Thyroid gland (tissue), 4 donors: ENCODE measurements at places on chromosomes 2 and 18. TPM values are rescaled to one million over a fixed set of nuclear protein-coding genes. Genes with fewer than 3 reads are reported as not detected.
A peak's percentile ranks its signal among the peaks of the same experiment; 100 is the strongest.

DNA sequence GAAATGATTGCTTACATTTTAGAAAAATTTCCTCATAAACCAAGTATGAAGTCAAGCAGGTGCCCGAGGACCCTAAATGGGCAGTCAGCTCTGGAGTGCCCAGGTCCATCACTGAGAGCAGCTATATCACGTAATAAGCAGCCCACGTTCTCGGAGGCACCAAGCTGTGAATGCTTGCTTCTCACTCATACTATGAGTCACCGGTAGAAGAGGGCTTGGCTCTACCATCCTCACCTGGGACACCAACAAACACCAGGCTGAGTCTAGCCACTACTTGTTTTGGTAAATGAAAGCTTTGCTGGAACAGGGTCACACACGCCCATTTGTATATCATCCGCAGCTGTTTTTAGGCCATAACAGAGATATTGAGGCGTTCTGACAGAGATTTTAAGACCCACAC lies 207.5 kb downstream of the SEPTIN10 start:
- no peaks in the 10 kb centered on the region for H3K4me1 ChIP-seq
- no peaks in the 10 kb centered on the region for H3K36me3 ChIP-seq
- DNase-seq, result no peak
- H3K4me3 ChIP-seq, result no peak overlapping the region
- no peaks in the 10 kb centered on the region for H3K27me3 ChIP-seq

GRCh38 chr2:9065901-9066300 lies 62.4 kb upstream of the MBOAT2 start:
- H3K4me3 ChIP-seq, result no peak overlapping the region
- H3K4me1 ChIP-seq, result no peaks in the 10 kb centered on the region
- H3K27me3 ChIP-seq, result no peaks in the 10 kb centered on the region
- DNase-seq, result no peak
- no peaks in the 10 kb centered on the region for H3K36me3 ChIP-seq

DNA sequence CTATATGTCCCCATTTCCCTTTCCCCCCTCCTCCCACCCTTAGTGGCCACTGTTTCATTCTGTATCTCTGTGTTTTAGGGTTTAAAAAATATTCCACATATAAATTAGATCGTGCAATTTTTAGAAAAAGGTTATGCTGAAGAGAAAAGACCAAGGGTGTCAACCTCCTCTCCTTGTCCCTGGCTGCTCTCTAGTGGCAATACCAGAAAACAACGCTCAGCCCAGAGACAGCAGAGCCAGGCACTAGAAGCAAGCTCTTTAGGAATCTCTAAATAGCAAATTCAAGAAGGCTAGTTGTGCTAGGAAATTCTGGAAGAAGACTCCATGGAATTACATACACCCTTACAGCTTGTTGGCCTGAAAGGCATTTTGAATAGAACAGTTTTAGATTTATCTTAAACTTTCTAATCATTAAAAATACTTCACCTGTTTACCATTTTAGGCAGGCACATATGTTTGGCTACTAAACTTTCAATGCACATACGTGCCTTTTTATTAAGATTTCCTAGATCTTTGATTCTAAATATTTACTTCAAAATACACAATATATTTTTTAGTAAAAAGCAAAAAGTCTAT lies 35.1 kb upstream of the RASGRP3 start:
- peaks cover 5% of the 10 kb centered on the region for H3K4me1 ChIP-seq
- H3K27ac ChIP-seq, result no peak overlapping the region
- H3K36me3 ChIP-seq, result no peaks in the 10 kb centered on the region
- H3K4me3 ChIP-seq, result no peak overlapping the region
- H3K27me3 ChIP-seq, result no peaks in the 10 kb centered on the region

Gene SCTR
- total RNA-seq, result not detected

Gene ZRANB3
- total RNA-seq, result 11.9 TPM

DNA sequence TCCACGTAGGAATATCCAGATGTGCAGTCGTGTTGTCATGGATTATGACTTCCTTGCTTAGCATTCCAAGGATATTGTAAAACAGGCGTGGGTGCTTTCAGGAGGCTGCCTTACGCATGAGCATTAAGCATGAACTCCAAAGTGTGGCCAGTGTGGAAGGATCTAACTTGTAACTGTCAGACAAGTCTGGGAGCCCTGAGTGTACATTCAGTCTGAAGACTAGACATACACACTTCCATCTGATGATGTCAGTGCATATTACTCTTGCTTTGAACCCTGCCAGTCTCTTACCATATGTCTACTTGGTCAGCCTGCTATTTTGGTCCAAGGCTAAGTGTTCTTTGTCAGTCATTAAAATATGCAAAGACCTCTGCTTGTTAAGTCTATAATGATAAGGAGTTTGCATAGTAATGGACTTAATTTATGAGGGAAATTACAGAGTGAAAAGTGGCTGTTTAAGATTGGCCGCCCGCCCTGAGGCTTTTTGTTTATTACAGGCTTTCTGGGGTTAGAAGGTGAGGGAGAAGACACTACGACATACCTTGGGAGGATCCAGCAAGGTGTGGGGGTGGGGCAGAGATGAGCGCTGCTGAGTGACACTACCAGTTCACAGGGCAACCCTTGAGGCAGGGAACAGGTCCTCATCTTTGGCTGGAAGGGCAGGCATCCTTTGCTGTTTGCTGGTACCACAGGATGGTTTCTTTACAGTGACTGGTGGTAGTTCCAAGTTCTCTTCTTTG lies 48.3 kb downstream of the CABLES1 start:
- no peaks in the 10 kb centered on the region for H3K27me3 ChIP-seq
- no peak overlapping the region for H3K27ac ChIP-seq
- peaks cover 20% of the 10 kb centered on the region for H3K4me1 ChIP-seq
- DNase-seq, result no peak
- no peaks in the 10 kb centered on the region for H3K36me3 ChIP-seq
- H3K4me3 ChIP-seq, result no peak overlapping the region

Gene ZCCHC2
- total RNA-seq, result 28.5 TPM

DNA sequence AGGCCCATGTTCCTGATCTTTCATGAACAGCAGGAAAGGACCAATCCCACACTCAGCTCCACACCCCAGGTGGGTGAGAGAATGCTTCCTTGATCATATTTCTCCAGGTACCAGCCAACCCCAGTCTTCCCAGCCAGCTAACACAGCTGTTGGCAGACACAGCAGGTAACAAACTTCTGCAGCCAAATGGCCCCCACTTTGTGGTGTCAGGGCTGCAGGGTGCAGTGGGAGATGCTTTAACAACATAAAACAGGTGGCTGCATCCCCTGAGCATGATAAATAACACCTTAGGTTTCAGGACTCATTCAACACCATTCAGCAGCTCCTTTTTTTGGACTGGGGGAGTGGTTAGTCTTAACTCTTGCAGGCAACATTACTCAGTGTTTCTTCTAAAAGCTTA lies 76.7 kb upstream of the ACAA2 start:
- no peak for DNase-seq
- no peak overlapping the region for H3K27ac ChIP-seq

DNA sequence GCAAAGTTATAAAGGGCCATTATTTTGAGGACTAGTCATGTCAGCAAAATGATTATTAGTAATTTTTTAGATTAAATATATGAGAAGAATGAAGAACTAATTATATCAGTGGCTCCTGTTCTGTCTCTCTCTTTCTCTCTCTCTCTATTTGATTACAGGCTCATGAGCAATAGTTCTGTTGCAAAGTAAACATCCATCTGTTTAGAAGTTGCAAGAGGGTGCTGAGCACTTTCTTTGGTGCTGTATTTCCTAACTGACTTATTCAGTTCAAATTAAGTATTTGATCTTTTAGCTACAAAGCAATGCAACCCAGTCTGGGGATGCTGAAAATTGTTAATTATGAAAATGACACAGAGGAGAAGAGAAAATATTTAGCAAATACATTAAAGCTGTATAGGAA lies 408.1 kb upstream of the UBE2E3 start:
- no peaks in the 10 kb centered on the region for H3K27me3 ChIP-seq
- H3K4me3 ChIP-seq, result no peak overlapping the region
- H3K4me1 ChIP-seq, result no peaks in the 10 kb centered on the region
- no peaks in the 10 kb centered on the region for H3K36me3 ChIP-seq

GRCh38 chr2:72827966-72828646 lies 2.3 kb upstream of the EXOC6B start:
- no peak for DNase-seq
- H3K4me1 ChIP-seq, result peaks cover 10% of the 10 kb centered on the region

DNA sequence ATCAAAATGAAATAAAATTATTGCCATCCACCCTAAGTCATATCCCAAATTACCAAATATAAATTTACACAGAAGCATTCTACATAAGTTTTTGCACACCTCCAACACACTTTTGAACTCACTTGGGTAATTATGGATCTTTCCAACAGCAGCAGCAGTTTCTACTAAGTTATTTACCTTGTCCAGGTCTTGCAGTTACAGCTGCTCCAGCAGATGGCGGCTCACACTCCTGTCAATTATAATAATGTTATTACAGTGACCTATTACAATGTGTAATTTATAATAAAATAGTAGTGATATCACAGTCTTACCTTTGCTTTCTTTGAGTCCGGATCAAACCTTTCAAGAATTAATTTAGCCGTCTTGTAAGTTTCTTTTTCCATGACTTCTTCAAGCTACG lies 37.9 kb downstream of the LNPK start:
- no peak for DNase-seq
- no peak overlapping the region for H3K27ac ChIP-seq
- H3K27me3 ChIP-seq, result no peaks in the 10 kb centered on the region
- H3K4me3 ChIP-seq, result no peak overlapping the region
- H3K4me1 ChIP-seq, result no peaks in the 10 kb centered on the region

DNA sequence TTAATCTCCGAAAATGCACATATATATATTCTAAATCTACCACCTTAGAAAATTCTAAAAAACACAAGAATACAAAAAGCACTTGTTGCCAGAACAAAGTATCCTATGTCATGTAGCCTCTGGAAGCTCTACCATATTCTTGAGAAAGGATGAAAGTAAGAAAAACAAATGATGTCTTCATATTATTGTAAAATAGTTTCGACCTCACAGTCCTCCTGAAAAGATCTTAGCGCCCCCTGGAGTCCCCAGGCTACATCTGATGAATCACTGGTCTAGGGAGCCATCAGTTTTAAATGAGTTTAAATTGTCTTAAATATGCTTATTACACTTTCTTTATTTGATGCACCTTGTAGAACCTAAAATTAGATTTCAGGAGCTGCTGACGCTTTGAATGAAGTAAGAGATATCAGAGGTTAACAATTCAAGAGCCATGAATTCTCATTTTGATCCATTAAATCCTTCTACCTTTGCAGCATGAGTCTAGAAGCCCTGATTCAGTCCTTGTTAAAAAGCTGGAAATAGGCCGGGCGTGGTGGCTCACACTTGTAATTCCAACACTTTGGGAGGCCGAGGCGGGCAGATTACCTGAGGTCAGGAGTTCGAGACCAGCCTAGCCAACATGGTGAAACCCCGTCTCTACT lies 138.8 kb downstream of the MCFD2 start:
- no peaks in the 10 kb centered on the region for H3K36me3 ChIP-seq
- peak; percentile 64 for DNase-seq
- no peak overlapping the region for H3K27ac ChIP-seq
- H3K27me3 ChIP-seq, result no peaks in the 10 kb centered on the region

- peak; percentile 22 for DNase-seq
- no peaks in the 10 kb centered on the region for H3K27me3 ChIP-seq
- peaks cover 24% of the 10 kb centered on the region for H3K4me1 ChIP-seq
- peak overlapping the region; percentile 46 for H3K27ac ChIP-seq
Measured at GRCh38 chr2:65300761-65301711, 73.4 kb downstream of the ACTR2 start.

- DNase-seq, result no peak
- H3K27ac ChIP-seq, result no peak overlapping the region
- H3K36me3 ChIP-seq, result no peaks in the 10 kb centered on the region
- no peaks in the 10 kb centered on the region for H3K27me3 ChIP-seq
- H3K4me1 ChIP-seq, result no peaks in the 10 kb centered on the region
- H3K4me3 ChIP-seq, result no peak overlapping the region
Measured at GRCh38 chr2:157572725-157573124, 55.9 kb downstream of the ACVR1C start.

GRCh38 chr2:13522917-13523821 lies 806.4 kb downstream of the TRIB2 start:
- no peak for DNase-seq
- no peaks in the 10 kb centered on the region for H3K27me3 ChIP-seq
- no peaks in the 10 kb centered on the region for H3K36me3 ChIP-seq
- no peaks in the 10 kb centered on the region for H3K4me1 ChIP-seq
- H3K4me3 ChIP-seq, result no peak overlapping the region
- H3K27ac ChIP-seq, result no peak overlapping the region

DNA sequence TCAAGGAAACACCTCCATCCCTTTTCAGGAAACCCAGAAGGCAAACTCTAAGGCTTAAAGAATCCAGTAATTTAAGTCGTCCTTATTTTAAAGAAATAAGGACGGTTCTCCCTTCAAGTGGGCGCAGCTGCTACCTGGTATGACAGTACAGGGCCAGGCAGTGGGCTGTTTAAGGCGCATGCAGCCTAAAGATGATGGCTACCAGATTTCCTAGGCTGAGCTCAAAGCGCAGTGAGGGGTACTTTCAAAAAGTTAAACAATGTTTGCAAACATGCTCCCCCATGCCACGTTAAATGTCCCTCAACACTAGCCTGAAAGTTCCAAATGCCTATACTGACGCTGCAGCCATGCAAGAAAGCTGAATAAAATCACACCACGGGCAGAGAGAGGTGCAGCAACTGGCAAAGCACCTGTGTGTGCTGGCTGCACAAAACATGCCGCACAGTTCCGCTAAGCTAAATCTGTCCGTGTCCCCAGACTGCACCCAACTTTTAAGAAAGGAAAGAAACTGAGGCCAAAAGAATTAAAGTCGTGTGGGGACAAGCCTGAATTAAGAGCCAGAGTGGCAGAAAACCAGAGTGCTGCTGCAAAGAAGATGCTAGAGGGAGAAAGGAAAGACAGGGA lies 583 bp downstream of the HIBCH start:
- no peaks in the 10 kb centered on the region for H3K27me3 ChIP-seq
- DNase-seq, result peak; percentile 42
- H3K36me3 ChIP-seq, result no peaks in the 10 kb centered on the region
- H3K4me1 ChIP-seq, result peaks cover 28% of the 10 kb centered on the region
- H3K4me3 ChIP-seq, result no peak overlapping the region
- H3K27ac ChIP-seq, result peak overlapping the region; percentile 51

GRCh38 chr2:157444641-157445040 lies 752 bp upstream of the CYTIP start:
- no peaks in the 10 kb centered on the region for H3K4me1 ChIP-seq
- no peaks in the 10 kb centered on the region for H3K27me3 ChIP-seq
- no peaks in the 10 kb centered on the region for H3K36me3 ChIP-seq
- DNase-seq, result no peak
- H3K27ac ChIP-seq, result no peak overlapping the region
- H3K4me3 ChIP-seq, result no peak overlapping the region

- no peaks in the 10 kb centered on the region for H3K4me1 ChIP-seq
- no peak overlapping the region for H3K4me3 ChIP-seq
- H3K27me3 ChIP-seq, result no peaks in the 10 kb centered on the region
- no peak for DNase-seq
- no peaks in the 10 kb centered on the region for H3K36me3 ChIP-seq
Measured at GRCh38 chr2:186755066-186755465, 61.2 kb downstream of the FAM171B start.

- no peak overlapping the region for H3K27ac ChIP-seq
- no peaks in the 10 kb centered on the region for H3K36me3 ChIP-seq
- H3K4me3 ChIP-seq, result no peak overlapping the region
Measured at GRCh38 chr18:21943456-21943855, 202.9 kb downstream of the MIB1 start.

Gene SERPINB2
- not detected for total RNA-seq

- DNase-seq, result no peak
- no peak overlapping the region for H3K27ac ChIP-seq
- H3K4me1 ChIP-seq, result no peaks in the 10 kb centered on the region
- no peaks in the 10 kb centered on the region for H3K27me3 ChIP-seq
- no peaks in the 10 kb centered on the region for H3K36me3 ChIP-seq
- H3K4me3 ChIP-seq, result no peak overlapping the region
Measured at GRCh38 chr2:206488623-206489022, 45.3 kb downstream of the ADAM23 start.

GRCh38 chr2:238916176-238916874 lies 68.4 kb downstream of the TWIST2 start:
- H3K36me3 ChIP-seq, result no peaks in the 10 kb centered on the region
- H3K27ac ChIP-seq, result no peak overlapping the region
- H3K4me3 ChIP-seq, result no peak overlapping the region
- H3K4me1 ChIP-seq, result no peaks in the 10 kb centered on the region
- no peak for DNase-seq
